ENCODE measurements at places on chromosomes 1 and 21.

GRCh38 chr21:39525129-39525528, 73.4 kb downstream of the SH3BGR start:
- DNase-seq: no peak

- no peak for DNase-seq
Observed at GRCh38 chr1:211732293-211732980, 57.0 kb upstream of the NEK2 start.

GRCh38 chr1:9990944-9991343, 6.1 kb upstream of the RBP7 start:
- DNase-seq: no peak

DNA sequence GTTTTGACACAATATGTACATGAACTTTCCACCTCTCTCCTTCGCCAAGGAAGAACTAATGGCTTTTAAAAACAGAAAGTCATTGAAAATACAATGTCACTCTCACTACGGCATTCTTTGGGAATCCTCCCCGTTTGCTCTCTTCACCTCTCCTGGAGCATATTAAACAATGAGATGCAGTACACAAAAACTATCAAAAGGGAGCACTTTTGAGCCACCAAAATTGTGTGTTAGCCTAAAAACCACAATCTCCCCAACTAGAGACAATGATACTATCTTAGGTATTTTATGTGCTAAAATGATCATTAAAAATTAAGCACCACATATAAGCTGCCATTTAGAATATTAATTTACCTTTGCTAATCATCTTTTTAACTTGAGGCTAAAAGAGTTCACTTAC, 425.5 kb downstream of the KCTD3 start:
- peak; percentile 20 for DNase-seq

- no peak for DNase-seq
Observed at GRCh38 chr1:233293556-233294446, 1.7 kb downstream of the PCNX2 start.

DNA sequence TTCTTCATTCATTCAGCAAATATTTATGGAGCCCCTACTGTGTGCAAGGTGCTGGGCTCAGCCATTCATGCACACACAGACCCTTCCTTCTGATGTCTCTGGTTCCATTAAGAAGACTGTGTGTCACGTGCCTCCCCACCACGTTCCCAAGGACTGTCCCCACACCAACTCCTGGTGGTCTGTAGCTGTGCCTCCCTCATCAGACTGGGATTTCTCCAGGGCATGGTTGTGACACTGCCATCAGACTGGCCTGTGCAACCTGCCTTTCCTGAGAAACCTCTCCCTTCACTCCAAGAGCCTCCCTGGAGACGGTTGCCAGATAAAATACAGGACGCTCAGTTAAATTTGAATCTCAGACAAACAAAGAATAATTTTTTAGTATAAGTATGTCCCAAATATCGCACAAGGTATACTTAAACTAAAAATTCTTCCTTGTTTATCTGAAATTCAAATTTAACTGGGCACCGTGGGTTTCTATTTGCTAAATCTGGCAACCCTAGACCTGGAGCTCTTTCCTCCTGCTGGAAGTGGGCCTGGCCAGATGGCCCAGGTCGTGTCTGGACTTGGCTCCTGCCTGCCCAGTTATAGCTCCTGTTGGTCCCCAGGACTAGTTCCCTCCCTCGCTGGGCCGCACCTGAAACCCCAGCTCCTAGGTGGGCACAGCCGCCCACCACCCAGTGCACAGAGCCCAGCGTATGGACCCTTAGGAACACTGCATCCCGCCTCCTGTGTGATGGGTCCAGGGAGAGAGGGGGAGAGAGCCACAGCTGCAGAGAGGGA, 76.9 kb downstream of the RAP1GAP start:
- DNase-seq: no peak

DNA sequence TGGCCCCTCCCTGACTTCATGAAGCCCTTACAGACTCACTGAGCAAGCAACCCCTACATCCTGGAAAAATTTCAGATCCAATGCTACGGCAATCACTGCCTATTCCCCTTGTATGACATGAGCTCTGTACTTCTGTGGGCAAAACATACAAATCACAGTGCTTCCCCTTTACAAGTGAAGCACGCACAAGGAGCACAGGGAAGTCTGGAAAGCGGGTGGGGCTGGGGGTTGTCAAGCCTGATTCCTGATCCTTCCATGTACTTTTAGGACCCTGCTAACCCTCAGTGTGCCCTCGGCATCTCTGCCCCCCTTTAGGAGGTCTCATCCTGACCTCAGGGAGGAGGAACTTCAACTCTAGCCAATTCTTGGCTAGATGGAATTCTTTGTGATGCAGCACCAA, 405.7 kb upstream of the POU3F1 start:
- DNase-seq: no peak

- DNase-seq: no peak
Observed at GRCh38 chr1:104092698-104093097, 343.0 kb downstream of the AMY1C start.

DNA sequence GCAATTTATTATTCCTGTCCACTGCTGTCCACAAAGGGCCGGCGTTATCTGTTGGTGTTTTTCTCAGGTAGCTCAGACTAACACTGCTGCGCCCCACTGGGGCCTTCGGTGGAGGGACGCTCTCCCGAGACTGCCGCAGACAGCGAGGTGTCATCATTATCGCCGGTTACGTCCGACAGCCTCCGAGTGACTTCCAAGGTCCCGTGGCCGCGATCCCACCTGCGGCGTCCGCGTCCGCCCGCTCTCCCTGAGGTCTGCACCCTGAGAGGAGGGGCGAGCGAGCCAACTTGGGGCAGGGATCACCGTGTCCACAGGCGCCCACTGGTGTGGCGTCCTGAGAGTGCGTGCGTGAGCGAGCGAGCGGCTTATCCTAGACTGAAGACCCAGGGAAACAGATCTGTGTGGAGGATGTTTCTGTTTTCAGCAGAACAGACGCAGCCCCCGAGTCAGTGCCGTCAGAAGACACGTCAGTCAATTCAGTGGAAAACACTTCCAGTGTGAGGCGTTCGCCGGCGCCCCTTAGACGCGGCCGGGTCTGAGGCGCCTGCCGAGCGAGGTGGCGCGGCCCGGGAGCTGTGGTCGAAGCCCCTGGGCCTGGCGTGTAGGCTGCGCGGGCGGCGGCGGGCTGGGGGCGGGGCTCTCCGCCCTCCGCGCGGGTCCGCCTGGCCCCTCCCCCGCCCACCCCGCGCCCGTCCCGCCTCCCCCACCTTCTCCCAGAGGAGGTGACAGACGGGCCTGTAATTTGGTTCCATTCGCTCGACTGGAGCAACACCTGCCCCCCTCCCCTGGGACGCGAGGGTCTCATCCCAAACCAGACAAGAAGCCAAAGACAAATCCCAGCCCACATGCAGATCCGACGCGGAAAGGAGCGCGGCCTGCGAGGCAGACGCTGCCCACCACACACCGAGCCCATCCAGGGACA, 12.6 kb downstream of the NHLH2 start:
- DNase-seq: peak; percentile 48

DNA sequence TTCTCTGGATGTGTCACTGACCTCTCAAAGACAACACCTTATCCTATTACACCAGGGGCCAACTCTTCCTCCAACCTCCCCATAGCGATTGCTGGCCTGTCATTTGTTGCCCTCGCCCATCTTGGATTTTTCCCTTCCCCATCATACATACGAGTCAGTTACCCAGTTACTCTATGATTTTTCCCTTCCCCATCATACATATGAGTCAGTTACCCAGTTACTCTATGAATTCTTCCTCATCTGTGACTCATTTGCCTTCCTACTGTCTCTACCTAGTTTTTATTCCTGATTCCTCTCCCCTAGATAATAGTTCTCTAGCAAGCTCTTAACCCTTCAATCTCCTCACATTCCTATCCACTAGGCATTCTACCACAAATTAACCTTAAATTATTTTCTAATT, 178.8 kb downstream of the NR5A2 start:
- DNase-seq: no peak

DNA sequence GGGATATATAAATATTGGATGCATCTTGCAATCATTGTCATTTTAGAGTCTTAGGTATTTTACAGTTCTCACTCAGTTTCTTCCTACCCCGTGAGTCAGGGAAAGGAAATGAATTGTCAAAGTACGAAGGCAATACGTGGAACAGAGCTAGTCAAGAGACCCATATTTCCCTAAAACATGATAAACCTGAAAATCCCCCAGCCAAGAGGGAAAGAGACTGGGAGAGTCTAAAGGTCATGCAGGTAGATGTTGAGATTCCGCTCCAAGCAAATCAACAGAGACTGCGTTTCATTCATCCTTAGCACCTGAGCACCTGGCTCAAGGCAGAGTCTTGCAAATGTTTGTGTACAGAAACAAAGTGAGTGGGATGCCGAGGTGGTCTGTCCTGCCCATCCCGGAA, 58.0 kb downstream of the SH3GLB1 start:
- DNase-seq: peak; percentile 83

DNA sequence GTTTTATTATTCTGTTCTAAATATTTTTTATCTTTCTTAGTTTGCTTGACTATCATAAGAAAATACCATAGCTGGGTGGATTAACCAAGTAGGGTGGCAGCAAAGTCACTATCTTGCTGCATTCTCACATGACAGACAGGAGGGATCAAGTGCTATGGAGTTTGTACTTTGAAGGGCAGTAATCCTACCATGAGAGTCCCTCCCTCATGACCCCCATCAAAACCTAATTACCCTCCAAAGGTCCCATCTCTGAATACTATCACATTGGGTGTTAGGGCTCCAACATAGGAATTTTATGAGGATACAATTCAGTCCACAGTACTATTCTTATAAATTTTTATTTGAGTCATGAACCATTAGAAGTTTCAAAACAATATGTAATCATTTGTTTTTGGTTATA, 388.5 kb upstream of the B3GALT2 start:
- no peak for DNase-seq

DNA sequence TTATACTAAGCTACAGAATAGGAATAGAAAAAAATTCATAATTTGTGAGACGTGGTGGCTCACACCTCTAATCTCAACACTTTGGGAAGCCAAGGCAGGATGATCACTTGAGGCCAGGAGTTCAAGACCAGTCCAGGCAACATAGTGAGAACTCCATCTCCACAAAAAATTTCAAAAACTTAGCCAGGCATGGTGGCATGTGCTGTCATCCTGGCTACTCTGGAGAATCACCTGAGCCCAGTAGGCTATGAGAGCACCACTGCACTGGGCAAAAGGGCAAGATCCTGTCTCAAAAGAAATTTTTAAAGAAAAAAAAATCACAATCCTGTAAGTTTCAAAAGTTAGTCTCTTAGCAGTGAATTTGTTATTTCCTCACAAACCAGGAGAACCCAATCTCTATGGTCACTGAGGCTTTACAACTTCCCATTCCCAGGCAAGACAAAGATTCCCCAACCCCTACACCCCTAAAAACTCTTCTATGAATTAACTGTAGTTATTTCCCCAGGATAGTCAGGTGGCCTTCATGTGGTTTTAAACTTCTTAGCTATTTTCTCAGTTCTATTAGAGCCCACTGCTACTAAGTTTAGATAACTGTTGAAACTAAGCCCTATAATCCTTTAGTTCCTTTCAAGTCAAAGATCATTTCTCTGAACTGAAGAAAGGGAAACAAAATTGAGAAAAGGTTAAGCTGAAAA, 74.5 kb downstream of the FOXJ3 start:
- no peak for DNase-seq

DNA sequence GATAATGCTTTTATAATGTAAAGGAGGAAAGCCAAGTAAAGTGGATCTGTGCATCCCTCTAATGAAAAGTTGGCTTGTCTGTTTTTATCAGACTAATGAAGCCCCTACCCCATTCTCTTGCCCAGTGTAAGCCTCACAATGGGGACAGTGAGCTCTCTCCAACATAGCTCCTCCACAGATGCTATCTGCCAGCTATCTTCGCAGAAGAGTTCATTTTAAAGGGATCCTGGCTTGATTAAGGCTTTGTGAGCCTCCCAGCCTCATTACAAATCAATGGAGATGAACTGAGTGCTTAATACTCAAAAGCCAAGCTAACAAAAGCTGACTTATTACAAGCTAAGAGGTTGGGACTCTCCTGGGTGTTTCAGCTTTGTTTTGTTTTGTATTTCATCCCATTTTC, 514.7 kb downstream of the NUF2 start:
- no peak for DNase-seq

- peak; percentile 59 for DNase-seq
Observed at GRCh38 chr1:167681024-167681423, 40.8 kb upstream of the MPZL1 start.

GRCh38 chr1:155307247-155307740, 1.4 kb upstream of the FDPS start:
- peak; percentile 46 for DNase-seq

GRCh38 chr1:211493876-211494653, 2.1 kb upstream of the RD3 start:
- no peak for DNase-seq

- no peak for DNase-seq
Observed at GRCh38 chr1:171513743-171514142, 28.4 kb downstream of the PRRC2C start.

GRCh38 chr1:175188936-175189335, 3.6 kb downstream of the KIAA0040 start:
- no peak for DNase-seq

DNA sequence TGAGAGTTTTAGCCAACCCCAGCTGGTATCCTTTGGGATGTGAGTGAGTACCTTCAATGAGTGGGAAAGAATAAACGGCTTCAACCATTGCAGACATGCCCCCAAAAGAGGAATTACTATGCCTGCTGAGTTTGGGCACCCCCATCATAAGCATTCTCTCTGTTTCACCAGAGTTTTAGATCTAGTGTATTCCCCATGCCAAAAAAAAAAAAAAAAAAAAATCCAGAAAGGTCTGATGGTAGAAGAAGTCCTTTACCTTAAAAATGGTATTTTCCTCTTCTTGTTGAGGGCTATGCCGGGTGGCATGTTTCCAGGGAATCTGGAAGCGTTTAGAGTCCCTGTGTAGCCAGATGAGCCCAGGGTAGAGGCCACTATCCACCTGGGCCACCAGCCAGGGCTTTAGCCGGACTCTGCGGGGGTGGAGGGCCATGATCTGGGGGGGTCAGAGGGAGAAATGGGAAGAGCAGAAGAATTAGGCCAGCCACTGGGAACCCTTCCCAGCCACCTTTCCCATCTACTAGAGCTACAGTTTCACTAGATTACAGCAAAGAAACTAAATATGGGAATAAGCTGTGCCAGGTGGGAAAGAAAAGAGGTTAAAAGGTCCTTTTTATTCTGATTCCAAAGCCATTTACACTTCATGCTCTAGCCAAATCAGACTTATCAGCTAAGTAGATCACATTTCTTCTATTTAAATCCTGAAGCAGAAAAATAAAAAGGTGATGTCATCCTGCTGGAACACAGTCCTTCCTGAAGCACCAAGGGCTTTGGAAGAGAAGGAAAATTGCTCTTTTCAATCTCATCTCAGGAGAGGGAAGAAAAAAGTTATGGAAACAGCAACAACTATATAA, 4.7 kb downstream of the IRF6 start:
- DNase-seq: no peak

DNA sequence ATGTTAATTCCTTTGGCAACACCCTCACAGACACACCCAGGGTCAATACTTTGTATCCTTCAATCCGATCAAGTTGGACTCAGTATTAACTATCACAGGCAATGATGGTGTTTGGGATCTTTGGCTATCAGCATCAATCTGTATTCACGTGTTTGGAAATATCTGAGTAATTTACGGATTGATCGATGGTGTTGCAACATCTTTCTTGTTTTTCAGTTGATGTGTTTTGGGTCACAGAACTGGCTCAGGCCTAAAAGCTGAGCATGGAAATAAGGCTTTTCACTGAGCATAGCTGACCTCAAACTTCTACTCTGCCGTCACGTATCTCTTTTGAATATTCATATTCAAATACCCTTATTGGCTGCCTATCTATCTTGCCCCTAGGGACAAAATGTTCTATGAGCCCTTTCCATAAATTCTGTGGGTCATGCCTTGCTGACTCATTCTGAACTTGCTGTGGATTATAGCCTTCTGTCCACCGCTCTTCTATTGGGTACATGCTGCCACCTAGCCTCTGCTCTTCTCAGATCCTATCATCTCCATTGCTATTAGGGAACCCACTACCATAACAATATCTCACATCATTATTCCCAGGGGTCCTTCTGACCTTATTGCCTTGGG, 156.0 kb downstream of the PDE4B start:
- DNase-seq: peak; percentile 66
